ENCODE measurements at places on chromosomes 3 and 15.

GRCh38 chr3:194785315-194785714 is 99.6 kb downstream of the FAM43A start:
- no peak for DNase-seq

DNA sequence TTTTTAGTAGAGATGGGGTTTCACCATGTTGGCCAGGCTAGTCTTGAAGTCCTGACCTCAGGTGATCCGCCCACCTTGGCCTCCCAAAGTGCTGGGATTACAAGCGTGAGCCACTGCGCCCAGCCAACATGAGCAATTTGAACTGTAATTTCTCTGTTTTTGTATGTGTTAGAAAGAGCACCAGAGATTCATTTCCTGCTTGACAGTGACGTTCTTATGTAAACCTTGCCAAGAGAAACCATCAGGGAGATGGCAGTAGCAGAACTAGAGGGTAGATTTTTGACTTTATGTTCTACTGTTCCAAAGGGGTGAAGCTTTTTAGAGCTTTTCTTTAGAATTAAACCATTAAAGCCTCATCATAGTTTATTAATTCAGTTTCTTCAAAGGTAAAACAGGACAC is 148.1 kb upstream of the UMPS start:
- no peak for DNase-seq

DNA sequence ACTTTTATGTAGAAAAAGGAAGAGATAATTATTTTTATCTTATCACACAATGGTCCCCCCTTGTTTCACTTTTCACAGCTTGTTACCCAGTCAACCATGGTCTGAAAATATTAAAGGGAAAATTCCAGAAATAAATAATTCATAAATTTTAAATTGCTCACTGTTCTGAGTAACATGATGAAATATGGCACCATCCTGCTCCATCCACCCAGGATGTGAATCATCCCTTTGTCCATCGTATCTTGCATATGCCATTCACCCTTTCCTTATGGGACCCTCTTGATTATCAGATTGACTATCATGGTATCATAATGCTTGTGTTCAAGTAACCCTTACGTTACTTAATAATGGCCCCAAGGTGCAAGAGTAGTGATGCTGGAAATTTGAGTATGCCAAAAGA is 43.7 kb downstream of the ANKRD28 start:
- DNase-seq: no peak

DNA sequence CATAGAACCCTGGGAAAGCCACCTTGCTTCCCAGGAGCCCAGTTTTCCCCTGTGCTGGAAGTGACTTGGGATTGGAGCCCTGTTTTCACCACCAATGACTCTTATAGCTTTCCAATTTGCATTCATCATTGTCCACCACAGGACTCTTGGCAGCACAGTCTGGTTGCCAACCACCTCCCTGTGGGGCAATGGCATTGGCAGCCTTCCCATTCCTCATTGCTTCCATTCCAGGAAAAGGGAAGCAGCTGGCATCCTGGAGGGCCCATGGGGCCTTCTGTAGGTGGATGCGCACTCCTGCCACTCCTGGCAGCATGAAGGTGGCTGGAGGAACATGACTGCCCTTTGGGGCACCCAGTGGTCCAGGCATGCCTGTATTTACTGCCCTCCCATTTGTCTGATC is 57.7 kb downstream of the FEM1B start:
- no peak for DNase-seq

- no peak for DNase-seq
Observed at GRCh38 chr3:36832406-36832805, 68.1 kb upstream of the DCLK3 start.

- DNase-seq: no peak
Observed at GRCh38 chr3:197722734-197723133, 14.0 kb downstream of the RUBCN start.

- no peak for DNase-seq
Observed at GRCh38 chr3:187695449-187695848, 6.9 kb downstream of the RTP2 start.

Measured in stimulated activated CD8-positive, alpha-beta memory T cell treated with anti-CD3 and anti-CD28 coated beads, Interleukin-15, amount 100 ng/mL, for 24 hours (primary cell).